ENCODE measurements at places on chromosomes 1 and 21. TPM values are rescaled to one million over a fixed set of nuclear protein-coding genes. Genes with fewer than 3 reads are reported as not detected.

DNA sequence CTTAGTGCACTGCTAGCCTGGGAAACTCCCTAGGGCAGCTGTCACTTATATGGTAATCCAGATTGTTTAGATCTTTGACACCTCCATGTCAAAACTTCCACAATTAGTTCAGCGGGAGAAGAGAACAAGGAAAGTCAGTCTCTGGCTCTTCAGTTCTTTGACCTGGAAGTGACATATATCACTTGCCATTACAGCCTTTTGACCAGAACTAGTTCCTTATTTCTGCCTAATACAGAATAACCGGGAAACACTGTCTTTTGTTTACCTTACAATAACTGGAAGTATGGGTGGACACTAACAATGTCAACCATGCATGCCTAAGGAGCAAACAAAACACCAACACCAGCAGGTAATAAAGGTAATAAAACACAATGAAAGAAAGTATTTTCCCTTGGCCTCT is 68.3 kb downstream of the C4BPA start:
- H3K36me3 ChIP-seq, result no peaks in the 10 kb centered on the region
- H3K27me3 ChIP-seq, result no peaks in the 10 kb centered on the region
- no peak overlapping the region for H3K27ac ChIP-seq
- H3K4me1 ChIP-seq, result no peaks in the 10 kb centered on the region

DNA sequence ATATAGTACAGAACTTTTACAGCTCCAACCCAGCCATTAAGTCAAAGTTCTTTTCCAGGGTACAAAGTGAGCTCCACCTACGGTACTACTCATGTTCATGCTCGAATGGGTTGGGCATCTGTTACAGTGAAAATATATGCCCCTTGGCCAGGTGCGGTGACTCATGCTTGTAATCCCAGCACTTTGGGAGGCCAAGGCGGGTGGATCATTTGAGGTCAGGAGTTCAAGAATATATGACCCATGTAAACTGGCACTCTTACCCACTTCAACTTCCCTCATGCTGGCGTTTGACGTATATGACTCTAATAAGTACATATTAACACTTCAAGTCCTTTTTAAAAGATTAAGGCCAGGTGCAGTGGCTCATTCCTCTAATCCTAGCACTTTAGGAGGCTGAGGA is 71.3 kb upstream of the PKN2 start:
- no peaks in the 10 kb centered on the region for H3K27me3 ChIP-seq
- H3K27ac ChIP-seq, result no peak overlapping the region
- DNase-seq, result no peak
- H3K4me1 ChIP-seq, result no peaks in the 10 kb centered on the region
- H3K36me3 ChIP-seq, result no peaks in the 10 kb centered on the region
- H3K4me3 ChIP-seq, result no peak overlapping the region

DNA sequence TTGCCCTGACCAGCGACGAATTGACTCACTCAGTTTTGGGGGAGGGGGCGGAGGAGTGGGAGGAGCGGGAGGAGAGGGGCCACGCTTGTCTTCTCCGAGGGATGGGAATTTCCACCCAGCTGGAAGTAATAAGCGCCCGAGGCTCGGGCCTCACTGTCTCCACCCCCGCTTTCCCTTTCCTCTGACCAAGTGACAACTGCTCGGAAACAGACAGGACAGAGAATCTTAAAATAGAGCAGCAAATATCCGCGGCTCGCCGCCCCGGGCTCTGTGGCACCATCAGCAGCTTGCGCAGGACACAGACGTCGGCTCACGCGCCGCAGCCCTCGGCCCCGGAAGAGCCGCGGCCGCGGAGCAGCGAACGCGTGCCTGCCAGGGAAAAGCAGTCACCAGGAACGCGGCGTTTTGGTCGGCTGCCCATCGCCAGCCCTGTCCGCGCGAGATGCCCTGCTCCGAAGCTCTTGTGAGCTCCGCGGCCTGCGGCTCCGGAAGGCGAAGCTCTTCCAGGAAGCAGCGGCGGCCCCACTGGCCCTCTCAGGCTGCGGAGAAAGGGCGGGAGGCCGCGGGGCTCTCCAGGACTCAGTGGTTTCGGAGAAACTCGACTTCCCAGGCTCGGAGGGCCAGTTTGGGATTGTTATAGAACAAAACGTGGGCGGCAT is 10.7 kb upstream of the RGS16 start:
- peaks cover 31% of the 10 kb centered on the region for H3K4me1 ChIP-seq
- H3K4me3 ChIP-seq, result peak overlapping the region; percentile 52
- DNase-seq, result no peak
- no peaks in the 10 kb centered on the region for H3K36me3 ChIP-seq
- H3K27ac ChIP-seq, result peak overlapping the region; percentile 93

DNA sequence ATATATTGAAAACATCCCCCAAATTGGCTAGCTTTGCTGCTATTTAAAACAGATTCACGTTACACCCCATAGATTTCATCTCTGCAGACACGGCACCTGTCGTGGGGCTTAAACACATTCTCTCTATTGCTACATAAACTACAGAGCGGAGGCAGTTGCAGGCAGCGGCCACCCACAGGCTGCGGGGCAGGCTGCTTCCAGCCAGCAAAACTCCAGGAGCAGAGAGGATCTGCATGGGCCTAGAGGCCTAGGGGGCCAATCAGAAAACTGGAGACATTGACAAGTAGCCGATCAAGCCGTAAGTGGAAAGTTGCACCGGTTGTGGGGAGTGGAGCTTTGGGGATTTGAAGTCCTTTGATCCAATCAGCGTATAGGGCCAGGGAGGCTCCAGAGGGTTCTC is 129.0 kb upstream of the KLHDC7A start:
- no peak overlapping the region for H3K4me3 ChIP-seq
- DNase-seq, result no peak
- H3K27me3 ChIP-seq, result no peaks in the 10 kb centered on the region

DNA sequence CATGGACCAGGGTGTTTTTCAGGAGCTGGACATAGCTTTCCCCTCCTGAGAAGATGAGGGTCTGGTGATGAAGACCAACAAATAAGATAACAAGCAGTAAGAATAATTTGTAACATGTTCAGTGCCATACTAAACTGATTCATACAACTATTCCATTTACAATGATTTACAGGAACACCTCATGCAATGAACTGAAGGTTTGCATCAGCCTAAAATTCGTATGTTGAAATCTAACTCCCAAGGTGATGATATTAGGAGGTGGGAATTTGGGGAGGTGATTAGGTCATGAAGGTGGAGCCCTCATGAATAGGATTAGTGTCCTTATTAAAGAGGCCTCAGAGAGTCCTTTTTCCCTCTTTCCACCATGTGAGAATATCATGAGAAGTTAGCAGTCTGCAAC is 15.9 kb upstream of the NIBAN1 start:
- DNase-seq, result no peak
- H3K27ac ChIP-seq, result no peak overlapping the region

GRCh38 chr1:45643978-45644377 is 20.1 kb upstream of the CCDC17 start:
- H3K27ac ChIP-seq, result no peak overlapping the region
- no peak for DNase-seq
- no peaks in the 10 kb centered on the region for H3K27me3 ChIP-seq
- no peaks in the 10 kb centered on the region for H3K4me1 ChIP-seq

DNA sequence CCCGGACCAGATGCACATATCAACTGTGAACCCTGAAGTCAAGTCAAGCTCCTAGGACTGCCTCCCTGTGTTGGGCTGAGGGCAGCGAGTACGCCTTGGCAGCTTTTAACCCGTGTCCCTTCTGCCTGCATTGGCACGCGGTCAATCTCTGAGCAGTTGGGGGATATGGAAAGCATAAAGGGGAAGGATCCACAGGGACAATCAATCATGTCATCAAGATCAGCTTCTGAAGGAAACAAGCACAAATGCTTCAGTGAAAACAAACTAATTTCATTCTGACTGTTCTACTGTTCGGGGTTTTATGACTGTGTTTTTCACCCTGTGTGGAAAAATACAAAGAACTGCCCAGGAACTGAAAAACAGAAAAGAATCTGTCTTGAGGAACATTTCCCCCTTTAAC is 106.2 kb downstream of the RUNX1 start:
- no peak overlapping the region for H3K27ac ChIP-seq
- DNase-seq, result no peak
- no peaks in the 10 kb centered on the region for H3K27me3 ChIP-seq
- no peak overlapping the region for H3K4me3 ChIP-seq
- H3K36me3 ChIP-seq, result no peaks in the 10 kb centered on the region
- H3K4me1 ChIP-seq, result peaks cover 5% of the 10 kb centered on the region

- no peaks in the 10 kb centered on the region for H3K4me1 ChIP-seq
- no peak for DNase-seq
- H3K27ac ChIP-seq, result no peak overlapping the region
- H3K27me3 ChIP-seq, result no peaks in the 10 kb centered on the region
Observed at GRCh38 chr1:233940908-233941307, 36.4 kb downstream of the SLC35F3 start.

GRCh38 chr1:99281105-99281504 is 16.8 kb downstream of the PLPPR4 start:
- H3K4me1 ChIP-seq, result no peaks in the 10 kb centered on the region
- no peak for DNase-seq
- no peaks in the 10 kb centered on the region for H3K27me3 ChIP-seq
- no peak overlapping the region for H3K4me3 ChIP-seq
- H3K27ac ChIP-seq, result no peak overlapping the region

GRCh38 chr1:244863491-244864252 is 671 bp downstream of the HNRNPU start:
- peaks cover 23% of the 10 kb centered on the region for H3K36me3 ChIP-seq
- H3K27ac ChIP-seq, result peak overlapping the region; percentile 100
- H3K4me3 ChIP-seq, result peak overlapping the region; percentile 97
- no peak for DNase-seq

DNA sequence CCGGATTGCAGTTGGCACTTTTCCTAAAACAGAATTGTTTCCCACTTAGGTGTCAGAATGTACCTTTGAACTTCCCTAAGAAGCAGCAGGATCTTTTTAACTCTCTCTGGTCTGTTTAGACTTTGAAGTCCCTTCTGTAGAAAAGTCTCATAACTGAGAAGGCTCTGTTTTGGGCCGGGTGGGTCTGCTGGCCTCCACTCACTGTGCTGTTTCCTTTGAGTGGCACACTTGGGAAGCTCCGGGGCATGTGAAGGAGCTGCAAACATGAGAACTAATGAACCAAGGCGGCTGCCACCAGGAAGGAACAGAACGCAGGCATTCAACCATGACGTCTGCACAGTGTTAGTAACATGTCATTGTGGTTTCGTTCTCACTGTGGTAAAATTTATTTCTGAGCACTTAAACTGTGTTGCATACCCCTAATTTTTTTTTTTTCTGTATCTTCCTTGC is 19.5 kb upstream of the NCMAP start:
- no peaks in the 10 kb centered on the region for H3K4me1 ChIP-seq
- H3K4me3 ChIP-seq, result no peak overlapping the region
- peaks cover 7% of the 10 kb centered on the region for H3K36me3 ChIP-seq
- H3K27me3 ChIP-seq, result no peaks in the 10 kb centered on the region
- DNase-seq, result no peak

GRCh38 chr1:17865912-17866739 is 111.0 kb downstream of the ACTL8 start:
- no peaks in the 10 kb centered on the region for H3K4me1 ChIP-seq
- no peak for DNase-seq
- no peaks in the 10 kb centered on the region for H3K27me3 ChIP-seq
- H3K4me3 ChIP-seq, result no peak overlapping the region
- H3K27ac ChIP-seq, result peak overlapping the region; percentile 27

DNA sequence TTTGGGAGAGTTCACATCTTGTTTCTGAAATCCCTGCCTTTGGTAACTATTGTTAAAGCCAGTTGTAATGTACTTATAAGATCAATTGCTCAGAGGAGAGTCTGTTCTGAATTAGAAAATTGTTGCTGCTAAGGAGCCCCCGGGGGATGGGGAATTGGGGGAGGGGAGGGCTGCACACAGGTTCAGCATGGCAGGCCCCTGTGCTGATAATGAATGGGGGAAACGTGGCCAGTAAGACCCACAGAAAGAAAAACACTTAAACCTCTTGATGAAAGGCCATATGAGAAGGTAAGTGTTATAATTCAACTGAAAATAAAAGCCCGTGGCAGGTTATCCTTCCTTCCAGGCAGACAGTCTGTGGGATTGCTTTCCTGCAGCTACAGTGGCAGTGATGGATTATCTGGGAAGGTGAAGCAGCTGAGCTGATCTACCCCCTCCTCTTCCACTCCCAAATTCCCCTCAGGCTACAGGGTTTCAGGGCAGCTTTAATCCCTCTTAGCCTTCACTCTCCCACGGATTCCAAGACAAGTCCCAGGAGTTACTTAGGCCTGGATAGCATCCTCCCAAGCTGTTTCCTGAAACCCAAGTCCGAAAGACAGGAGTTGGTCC is 398.8 kb downstream of the TBX15 start:
- no peak overlapping the region for H3K27ac ChIP-seq
- H3K4me3 ChIP-seq, result no peak overlapping the region
- no peaks in the 10 kb centered on the region for H3K4me1 ChIP-seq
- H3K27me3 ChIP-seq, result no peaks in the 10 kb centered on the region

DNA sequence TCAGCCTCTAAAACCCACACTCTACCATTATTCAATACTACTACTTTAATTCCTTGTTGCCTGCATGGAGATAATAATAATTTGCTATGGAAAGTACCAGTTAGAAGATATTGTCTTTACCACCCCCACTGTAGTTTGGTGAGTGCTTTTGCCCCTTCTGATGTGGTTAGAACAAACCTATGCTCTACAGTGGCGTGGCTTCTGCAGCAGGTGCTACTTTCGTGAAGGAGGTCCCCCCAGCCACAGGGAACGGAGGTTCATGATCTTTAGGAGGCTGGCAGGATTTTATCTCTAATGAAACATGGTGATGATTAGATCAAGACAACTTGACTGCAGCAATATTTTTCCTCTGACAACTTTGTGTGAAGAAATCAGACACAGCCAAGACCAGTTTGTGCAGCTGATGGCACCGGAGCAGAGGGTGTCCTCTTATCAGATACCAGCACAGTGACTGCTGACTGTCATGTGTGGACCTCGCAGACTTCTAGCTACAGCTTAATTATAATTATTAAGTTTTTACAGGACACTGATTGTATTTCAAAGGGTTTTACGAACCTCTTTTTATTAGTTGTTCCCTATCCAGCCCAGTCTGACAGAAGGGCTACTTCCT is 10.7 kb upstream of the TCHH start:
- H3K27ac ChIP-seq, result no peak overlapping the region
- no peak for DNase-seq
- no peaks in the 10 kb centered on the region for H3K36me3 ChIP-seq
- no peaks in the 10 kb centered on the region for H3K4me1 ChIP-seq
- H3K4me3 ChIP-seq, result no peak overlapping the region

- no peak for DNase-seq
- H3K36me3 ChIP-seq, result no peaks in the 10 kb centered on the region
- peaks cover 44% of the 10 kb centered on the region for H3K4me1 ChIP-seq
- H3K27ac ChIP-seq, result no peak overlapping the region
- H3K27me3 ChIP-seq, result no peaks in the 10 kb centered on the region
Observed at GRCh38 chr1:181018901-181019681, 3.6 kb downstream of the STX6 start.

DNA sequence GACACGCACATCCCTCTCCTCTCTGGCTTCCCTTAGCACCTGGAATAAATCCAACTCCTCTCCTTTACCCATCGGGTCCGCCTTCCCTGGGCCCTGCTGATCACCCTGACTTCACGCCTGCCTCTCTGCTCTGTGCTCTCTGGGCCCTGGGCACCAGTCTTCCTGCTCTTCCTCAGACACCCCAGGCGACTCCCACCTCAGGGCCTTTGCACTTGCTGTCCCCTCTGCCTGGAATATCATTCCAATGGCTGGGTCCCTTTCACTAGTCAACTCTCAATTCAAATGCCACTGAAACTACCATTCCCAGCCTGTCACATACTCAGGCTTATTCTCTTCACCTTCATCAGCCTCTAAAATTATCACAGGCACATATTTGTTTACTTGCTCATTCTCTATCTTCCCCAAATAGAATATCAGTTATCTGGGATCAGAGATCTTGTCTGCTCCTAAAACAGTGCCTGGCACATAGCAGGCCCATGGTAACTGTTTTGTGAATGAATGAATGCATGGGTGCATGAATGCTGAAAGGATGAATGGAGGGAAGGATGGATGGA is 27.2 kb upstream of the SELENON start:
- no peaks in the 10 kb centered on the region for H3K27me3 ChIP-seq
- H3K36me3 ChIP-seq, result no peaks in the 10 kb centered on the region
- no peak for DNase-seq
- H3K27ac ChIP-seq, result no peak overlapping the region

The SYTL1 gene
- 56.2 TPM for total RNA-seq

The KLHL20 gene
- 14.7 TPM for total RNA-seq

All from vagina (tissue), 2 donors.